Left cardiac atrium (tissue), 4 donors: ENCODE measurements at places on chromosomes 6 and 20.

- no peak for DNase-seq
These were observed 8.2 kb downstream of the SENP6 start for GRCh38 chr6:75609639-75610590.

DNA sequence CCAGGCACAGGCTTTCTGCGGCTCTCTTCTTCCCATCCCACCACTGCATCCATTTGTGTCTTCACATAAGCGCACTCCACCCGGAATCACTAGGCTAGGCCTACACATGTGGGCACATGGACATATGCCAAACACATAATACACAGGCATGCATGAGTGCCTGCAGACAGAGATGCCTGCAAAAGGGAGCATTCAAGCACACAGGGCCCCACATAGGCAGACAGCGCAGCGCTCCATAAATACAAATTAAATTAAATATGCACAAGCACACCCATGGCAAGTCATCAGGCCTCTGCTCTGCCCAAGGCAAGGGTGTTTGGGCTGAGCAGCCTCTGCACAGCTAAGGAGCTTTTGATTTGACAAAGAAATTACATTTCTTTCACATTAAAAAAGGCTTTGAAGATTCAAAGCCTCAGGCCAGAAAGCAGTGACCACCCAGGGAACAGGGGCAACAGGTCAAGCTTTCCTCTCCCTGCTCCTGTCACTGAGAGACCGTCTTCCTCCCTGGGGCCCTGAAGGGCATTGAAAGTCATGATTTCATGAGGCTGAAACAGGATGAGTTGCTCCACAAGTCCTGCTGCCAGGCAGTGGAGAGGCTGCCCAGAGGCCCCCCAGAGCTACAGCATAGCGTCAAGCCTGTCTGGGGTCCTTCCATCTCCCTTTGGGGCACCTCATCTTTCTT lies 134.2 kb upstream of the LRFN2 start:
- no peak for DNase-seq

DNA sequence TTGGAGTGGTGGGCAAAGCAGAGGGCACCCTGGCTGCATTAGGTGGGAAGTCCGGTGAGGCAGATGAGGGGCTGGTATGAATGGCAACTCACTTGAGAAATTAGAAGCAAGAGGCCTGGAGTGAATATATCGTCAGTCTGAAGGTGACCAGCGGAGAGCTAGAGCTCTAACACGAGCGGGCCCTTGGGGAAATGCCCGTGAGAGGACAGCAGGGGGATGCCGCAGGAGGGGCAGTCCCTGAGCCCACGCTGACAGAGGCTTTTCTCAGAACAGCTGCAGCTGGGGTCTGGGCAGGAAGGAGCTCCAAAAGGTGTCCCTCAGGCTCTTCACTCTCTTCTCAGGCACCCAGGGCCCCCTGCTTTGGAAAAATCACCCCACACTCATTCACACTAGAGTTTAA lies 32.0 kb upstream of the CD93 start:
- no peak for DNase-seq

DNA sequence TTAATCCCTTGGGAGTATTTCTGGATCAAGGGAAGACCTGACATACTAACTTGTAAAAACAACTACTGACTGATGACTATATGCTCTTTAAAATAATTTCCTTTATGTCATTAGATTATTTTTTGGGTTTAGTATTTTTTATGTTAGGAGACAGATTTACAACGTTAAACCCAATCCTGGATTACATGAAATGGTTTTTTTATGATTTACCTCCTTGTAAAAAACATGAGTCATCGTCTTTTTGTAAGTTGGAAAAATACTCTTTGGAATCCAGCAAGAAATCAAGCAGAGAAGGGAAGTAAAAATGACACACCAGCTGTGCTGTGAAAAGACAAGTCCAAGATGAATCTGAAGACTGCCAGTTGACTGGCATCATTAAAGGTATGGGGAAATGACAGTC lies 6.7 kb downstream of the STK4 start:
- DNase-seq: no peak

DNA sequence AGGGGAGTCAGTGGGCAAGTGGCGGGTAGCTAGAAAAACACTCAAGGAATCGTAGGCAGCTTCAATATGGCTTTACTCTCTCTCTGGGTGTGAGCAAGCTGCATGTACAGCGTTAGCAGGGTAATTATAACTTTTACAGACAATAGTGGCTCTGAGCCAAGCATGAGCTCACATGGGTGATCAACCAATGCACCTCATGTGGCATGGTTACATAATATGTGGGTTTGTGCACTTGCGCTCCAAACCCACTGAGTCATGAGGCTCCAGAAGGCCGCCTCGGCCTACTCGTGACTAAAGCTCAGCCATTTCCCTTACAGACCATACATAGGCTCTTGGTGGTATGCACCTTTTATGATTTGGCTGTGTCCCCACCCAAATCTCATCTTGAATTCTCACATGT lies 78.4 kb upstream of the FBXL4 start:
- DNase-seq: no peak
